ENCODE measurements at places on chromosomes 7 and 10.

DNA sequence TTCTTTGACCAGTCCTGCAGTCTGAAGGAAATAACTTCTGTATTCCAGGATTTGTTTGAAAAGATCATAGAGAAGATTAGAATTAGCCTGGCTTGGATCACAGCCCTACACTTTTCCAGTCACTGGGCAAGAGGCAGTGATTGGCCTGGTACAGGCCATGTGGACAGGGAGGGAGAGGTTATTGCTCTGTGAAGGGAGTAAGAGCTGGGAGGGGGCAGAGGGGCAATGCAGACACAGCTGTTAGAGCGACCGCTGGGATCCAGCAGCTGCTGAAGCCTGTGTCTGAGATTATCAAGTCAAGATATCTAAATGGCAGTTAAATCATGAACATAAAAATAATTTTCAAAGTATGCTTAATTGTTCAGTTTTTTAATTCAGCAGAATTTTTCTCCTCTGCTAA, 257.3 kb downstream of the SDK1 start:
- no peak for DNase-seq

GRCh38 chr7:45659496-45660139, 85.5 kb downstream of the ADCY1 start:
- peak; percentile 37 for DNase-seq

DNA sequence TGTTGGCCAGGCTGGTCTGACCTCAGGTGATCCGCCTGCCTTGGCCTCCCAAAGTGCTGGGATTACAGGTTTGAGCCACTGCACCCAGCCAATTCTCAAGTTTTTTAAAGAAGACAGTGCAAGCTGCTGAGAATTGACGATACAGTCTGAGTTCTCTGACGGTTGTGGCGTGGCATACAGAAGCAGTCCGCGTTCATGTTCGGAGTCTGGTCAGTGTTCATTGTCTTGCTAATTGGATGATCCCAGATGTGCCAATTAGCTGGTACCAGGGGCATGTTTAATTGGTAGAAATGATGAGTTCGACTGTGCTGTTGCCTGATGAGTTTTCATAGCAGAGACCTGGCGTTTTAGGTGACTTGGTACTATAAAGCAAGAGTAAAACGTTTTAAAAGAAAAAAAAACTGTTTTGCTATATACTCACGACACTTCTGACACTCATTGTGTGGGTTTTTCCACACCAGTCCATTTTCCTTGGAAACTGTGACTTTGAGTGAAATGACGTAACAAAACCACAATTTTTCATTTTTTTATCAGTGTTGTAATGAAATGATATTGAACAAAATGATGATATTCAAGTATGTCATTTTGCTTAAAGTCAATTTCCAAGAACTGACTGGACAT, 32.3 kb downstream of the CAMK1D start:
- DNase-seq, result no peak

- no peak for DNase-seq
These were observed 46.2 kb downstream of the WDR37 start for GRCh38 chr10:1102416-1102815.

GRCh38 chr7:11006291-11006690, 32.6 kb downstream of the PHF14 start:
- no peak for DNase-seq

GRCh38 chr7:22174574-22174953, 182.4 kb downstream of the RAPGEF5 start:
- no peak for DNase-seq

GRCh38 chr10:78838141-78838657, 230.6 kb upstream of the ZMIZ1 start:
- no peak for DNase-seq
